ENCODE measurements at places on chromosomes 4 and X.

GRCh38 chr4:48538358-48538757 lies 48.3 kb downstream of the ZAR1 start:
- no peak for DNase-seq

DNA sequence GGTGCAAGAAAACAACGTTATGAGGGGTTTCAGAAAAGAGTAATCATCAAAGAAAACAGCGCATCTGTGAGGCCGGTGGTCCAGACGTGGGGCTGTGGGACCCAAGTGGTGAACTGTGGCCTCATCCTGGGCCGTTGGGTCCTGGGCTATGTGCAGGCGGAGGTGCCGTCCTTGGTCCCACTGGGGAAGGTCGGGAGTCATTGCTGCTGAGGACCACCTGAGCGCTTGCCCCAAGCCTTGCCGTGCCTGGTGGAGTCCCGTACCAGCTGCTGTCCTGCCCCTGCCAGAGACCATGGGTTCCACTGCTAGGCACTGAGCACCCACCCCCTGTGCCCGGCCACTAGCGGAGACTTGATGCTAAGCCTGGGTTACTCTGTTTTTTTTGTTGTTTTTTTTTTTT lies 25.5 kb upstream of the UVSSA start:
- no peak for DNase-seq

DNA sequence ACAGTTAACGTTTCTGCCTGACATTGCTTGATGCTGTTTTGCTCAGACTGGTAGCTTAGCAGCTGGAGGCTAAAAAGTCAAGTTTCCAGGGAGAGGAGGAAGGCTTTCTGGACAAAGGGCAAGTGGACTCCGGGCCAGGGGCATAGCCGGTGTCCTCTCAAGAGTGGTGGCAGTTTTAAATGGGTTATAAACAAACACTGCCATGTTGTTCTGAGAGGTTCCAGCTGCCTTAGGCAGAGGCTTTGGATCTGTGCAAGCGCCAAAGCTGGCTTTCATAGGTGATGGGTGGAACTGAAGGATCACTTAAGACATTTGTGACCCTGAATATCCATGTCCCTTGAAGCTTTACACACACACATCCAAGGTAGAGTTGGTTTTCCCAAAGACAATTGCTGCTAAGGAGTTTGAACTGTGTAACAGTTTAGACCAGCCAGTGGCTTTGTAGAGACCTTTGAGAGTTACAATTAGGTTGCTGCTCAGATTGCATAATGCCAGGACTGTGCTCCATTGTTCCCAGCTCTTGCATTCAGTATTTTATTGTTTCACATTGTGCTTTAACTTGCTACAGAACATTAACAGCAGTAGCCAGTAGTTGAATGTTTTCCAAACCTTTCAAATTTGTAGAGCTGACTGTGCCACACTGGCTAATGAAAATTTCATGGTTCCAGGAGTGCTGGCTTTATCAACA lies 54.1 kb upstream of the AP1S2 start:
- no peak for DNase-seq

GRCh38 chrX:2523911-2524310 lies 23.1 kb upstream of the DHRSX start:
- no peak for DNase-seq

- no peak for DNase-seq
Observed at GRCh38 chrX:105647749-105648148, 174.6 kb upstream of the NRK start.

- no peak for DNase-seq
Observed at GRCh38 chrX:72052415-72053090, 79.2 kb downstream of the RTL5 start.

DNA sequence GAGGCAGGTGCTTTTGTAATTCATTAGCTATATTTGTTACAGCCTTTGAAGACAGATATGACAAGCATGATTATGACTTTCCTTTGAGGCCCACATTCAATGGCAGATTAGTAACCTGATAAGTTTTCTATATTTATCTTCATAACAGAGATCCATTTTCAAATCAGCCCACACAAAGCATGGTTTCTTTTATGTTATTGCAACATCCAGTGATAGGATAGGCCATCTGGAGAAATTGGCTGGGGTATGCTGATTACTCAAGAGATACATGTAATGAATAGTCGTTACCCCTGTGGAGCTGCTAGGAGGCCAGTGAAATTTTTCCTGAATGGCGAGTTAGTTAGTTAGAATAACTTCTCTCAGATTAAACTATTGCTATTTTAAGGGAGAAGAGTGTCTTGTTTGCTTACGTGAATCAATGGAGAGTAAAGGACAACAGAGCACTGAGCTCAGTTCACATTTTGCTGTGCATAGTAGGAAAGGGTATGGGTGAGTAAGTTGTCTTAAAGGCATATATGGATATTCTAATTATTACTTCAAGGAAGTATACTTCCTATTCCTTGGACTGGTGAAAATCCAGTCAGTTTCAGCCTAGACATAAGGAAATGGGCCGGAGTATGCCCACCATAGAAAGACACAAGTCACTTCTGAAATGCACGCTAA lies 79.2 kb upstream of the DKK2 start:
- DNase-seq = no peak
